ENCODE measurements at places on chromosomes 7 and 10. TPM values are rescaled to one million over a fixed set of nuclear protein-coding genes. Genes with fewer than 3 reads are reported as not detected.

Gene GIMAP1
- total RNA-seq: not detected

Gene CCDC71L
- total RNA-seq: 8.0 TPM

Gene CSGALNACT2
- 11.1 TPM for total RNA-seq

Gene C7orf57
- 0.31 TPM for total RNA-seq

Gene MCM10
- total RNA-seq: 22.3 TPM

Gene TMEM178B
- total RNA-seq: 1.3 TPM

Gene PNLIPRP1
- total RNA-seq: not detected

Gene AGR2
- total RNA-seq: 110 TPM

Gene PRLHR
- total RNA-seq: not detected

Gene CFAP46
- 1.4 TPM for total RNA-seq

Gene MSMB
- total RNA-seq: 0.42 TPM

Gene PAPOLB
- not detected for total RNA-seq
